GF-D8 (cell line): ENCODE measurements at places on chromosomes 3 and 15.

DNA sequence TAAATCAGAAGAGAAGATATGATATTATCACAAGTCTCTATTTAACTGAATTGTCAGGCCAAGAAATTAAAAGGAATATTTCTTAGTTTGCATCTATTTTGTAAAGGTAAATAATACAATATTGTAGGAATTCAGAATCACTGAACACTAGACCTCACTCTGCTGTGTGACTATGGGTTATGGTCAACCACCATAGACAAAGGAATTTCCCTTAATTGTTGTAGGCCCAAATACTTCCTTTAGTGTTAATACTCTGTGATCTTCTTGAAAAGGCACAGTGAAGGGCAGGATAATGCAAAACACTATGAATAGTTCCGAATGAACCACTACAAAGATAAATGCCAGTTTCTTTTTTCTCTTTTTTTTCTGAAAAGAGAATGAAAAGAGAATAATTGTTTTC, 162.3 kb downstream of the TUSC7 start:
- no peak for DNase-seq

DNA sequence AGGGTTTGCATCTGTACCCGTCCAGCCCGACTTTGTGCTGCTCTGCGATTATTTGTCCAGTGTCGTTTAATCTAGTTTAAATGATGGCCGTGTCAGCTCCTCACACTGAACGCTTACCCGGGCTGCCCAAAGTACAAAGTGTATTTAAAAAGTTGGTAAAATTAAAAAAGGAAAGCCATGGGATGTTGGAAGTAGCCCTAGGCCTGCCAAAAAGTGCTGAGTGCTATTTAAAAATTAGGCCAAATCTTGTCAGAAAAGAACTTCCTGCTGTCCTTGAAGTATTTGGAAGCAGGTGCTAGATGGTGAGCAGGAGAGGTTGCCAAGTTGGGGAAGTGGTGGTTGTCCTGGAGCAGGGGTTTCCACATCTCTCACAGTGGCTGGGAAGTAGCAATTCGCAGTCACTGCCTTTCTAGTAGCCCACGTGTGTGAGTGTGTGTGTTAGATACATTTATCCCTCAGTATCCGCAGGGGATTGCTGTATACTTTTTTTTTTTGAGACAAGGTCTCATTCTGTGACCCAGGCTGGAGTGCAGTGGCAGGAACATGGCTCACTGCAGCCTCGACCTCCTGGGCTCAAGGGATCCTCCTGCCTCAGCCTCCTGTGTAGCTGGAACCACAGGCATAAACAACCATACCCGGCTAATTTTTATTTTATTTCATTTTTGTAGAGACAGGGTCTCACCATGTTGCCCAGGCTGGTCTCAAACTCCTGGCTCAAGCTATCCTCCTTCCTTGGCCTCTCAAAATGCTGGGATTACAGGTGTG, 664 bp downstream of the PPCDC start:
- peak; percentile 84 for DNase-seq

- no peak for DNase-seq
These were observed 162.7 kb downstream of the RAB11A start for GRCh38 chr15:66032006-66032405.

DNA sequence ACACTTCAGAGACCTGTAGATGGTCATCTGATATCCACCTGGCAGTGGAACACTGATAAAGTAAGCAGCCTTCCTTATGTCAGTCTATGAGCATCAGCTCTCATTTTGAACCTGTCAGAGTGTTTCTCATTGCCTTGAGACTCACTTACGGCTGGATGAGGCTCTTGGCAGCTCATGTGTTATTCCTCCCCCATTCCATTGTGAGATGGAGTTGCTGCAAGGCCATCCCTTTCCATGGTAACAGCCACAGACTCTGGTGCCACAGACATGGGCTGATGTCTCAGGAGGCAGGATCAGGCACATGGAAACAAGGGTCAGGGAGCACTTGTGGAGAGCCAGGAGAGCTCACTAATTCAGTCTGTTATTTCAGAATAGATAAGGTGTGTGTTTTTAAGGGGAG, 11.9 kb downstream of the KCNAB1 start:
- no peak for DNase-seq

DNA sequence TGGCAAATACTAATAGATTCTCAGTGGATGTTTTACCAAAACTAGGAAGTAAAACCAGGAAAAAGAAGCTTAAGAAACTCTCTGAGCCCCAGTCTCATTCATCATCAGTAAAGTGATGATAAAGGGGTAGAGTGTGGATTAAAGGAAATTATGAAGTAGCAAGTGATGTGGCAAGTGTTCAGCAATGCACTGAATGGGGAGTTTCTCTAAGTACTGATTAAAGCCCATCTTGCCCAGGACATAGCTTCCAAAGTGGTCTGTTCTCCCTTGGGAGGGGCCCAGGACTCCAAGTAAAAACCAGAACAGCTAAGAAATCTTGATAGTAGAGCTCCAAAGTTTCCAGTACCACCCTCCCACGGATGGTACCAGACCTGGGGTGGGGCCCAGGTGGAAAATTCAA, 137.3 kb downstream of the WNT5A start:
- DNase-seq, result no peak

- DNase-seq, result no peak
These were observed 76.4 kb downstream of the DHX36 start for GRCh38 chr3:154247806-154248415.

DNA sequence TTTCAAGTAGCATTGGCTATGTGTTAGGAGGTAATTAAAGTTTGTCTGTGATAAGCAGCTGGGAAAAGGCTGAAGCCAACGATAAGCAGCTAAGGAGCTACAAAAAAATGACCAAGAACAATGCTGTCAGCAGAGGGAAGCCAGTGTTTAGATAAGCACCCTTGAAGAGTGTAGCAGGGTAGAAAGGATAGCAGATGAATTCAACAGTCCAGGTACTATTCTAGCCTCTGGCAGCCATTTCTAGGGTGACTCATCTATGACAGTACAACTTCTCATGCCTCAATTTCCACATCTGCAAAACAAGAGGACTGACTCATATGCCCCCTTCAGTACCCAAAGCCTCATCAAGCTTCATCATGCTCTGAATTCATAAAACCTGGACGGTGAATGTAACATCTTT, 617.6 kb upstream of the UBE2E2 start:
- no peak for DNase-seq

- no peak for DNase-seq
These were observed 5.9 kb downstream of the TAGLN3 start for GRCh38 chr3:112004669-112005068.

GRCh38 chr3:195522254-195523023, 20.7 kb downstream of the PPP1R2 start:
- peak; percentile 20 for DNase-seq
